ENCODE measurements at places on chromosomes 7 and 10.

- no peak for DNase-seq
These were observed 855.8 kb downstream of the GATA3 start for GRCh38 chr10:8910314-8910713.

DNA sequence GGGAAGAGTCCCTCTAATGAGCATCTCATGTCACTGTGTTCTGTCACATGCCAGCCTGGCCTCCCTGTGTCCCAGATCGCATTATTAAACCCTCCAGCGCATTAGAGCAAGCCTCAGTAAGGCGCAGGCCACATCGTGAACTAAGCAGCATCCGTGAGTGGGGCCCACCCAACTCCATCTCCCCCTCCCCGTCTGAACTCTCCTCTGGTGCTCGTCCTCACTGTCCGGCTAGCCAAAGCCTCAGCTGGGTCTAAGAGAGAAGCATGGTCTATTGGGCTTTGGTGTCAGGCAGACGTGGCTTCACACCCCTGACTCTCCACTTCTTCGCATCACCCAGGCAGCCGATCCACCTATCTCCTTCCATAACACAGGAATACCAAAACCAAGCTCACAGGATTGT, 164.7 kb upstream of the LANCL2 start:
- DNase-seq: no peak

GRCh38 chr10:77566914-77567566, 70.6 kb downstream of the KCNMA1 start:
- DNase-seq: no peak

DNA sequence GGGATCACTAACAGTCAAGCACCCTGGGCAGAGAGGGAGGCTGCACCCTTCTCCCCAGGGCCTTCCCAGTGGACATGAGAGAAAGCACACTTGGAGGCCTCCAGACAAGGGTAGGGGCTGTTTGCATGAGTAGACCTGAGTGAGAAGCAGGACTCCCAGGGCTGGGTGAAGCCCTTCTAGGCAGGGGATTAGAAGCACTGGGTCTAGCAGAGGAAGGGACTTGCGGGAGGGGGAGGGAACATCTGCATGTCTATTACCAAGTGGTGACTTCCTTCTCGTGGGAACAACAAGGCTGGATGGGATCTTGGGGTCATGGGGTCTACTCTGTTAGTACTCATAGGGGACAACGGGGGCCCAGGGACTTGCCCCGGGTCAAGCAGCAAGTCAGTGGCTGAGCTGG, 67.8 kb downstream of the EMX2 start:
- DNase-seq: no peak

GRCh38 chr10:59611048-59611447, 98.6 kb downstream of the SLC16A9 start:
- no peak for DNase-seq
